ENCODE measurements at places on chromosomes 2 and 18.
A peak's percentile ranks its signal among the peaks of the same experiment; 100 is the strongest.

GRCh38 chr2:233358335-233358734 lies 4.0 kb downstream of the DGKD start:
- no peak for DNase-seq

GRCh38 chr2:3598912-3599854 lies 4.3 kb downstream of the COLEC11 start:
- no peak for DNase-seq

DNA sequence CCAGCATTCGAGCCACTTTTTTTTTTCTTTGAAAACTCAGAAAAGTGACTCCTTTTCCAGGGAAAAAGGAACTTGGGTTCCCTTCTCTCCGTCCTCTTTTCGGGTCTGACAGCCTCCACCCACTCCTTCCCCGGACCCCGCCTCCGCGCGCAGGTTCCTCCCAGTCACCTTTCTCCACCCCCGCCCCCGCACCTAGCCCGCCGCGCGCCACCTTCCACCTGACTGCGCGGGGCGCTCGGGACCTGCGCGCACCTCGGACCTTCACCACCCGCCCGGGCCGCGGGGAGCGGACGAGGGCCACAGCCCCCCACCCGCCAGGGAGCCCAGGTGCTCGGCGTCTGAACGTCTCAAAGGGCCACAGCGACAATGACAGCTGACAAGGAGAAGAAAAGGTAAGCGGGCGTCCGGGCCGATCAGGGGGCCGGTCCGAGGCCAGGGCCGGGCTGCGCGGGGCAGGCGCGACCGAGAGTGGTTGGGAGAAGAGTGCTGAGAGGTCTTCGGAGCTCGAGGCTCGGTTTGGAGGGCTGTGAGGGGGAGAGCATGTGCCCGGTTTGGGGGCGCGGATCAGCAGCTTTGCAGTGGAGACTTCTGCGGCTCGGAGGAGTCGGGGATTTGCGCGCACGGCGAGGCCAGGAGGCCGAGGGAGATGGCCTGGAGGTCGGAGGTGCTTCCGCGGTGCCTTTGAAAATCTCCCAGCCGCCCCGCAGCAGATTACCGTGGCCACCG lies 502 bp downstream of the EPAS1 start:
- peak; percentile 66 for DNase-seq

- no peak for DNase-seq
These were observed 9.6 kb downstream of the DCDC2C start for GRCh38 chr2:3712831-3713503.

DNA sequence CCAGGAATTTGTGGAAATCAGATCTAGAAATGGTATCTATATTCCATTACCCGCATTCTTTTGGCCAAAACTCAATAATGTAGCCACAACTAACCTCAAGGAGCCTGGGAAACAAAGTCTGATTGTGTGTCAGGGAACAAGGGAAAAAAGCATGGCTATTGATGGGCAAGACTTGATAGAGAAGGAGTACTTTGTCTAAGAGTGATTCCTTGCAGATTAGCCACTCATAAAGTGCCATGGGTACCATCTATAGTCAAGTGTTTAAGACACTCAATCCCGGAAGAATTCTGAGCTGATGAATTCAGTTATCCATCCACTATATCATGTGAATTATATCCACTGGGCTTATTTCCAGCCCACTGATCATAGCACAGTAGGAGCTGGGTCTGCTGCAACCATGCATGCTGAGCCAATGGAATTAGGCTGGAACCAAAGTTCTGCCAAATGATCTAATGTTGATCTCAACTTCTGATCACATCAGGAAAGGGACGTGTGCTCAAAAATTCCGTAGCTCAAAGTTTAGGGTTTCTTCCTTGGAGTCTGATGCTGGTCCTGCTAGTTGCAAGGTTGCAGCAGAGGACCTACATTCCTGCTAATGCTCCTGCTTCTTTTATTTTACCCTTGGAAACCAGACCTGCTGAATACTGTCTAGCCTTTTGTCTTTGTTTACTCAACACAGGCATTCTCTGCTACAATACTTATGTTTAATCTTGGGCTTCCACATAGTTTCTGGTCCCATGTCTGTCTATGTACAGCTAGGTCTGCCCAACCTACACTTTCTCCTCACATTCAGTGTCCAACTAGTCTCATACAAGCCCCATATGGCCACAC lies 629.7 kb downstream of the IRS1 start:
- DNase-seq = no peak

DNA sequence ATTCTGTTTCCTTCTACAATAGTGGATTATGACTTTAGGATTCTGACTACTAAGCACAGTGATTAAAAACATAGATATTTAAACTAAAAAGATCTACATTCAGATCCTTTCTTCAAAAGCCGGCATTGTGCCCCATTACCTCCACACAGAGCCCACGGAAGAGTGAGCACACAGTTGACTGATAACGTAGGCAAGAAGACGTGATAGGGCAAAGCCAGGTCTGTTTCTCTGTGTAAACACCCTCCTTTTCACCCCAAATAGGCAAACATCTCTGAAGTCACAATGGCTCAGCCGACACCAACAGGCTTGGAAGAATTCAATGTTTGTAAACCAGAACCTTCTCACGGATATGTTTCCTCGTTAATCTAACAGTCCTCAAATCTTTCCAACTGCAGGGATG lies 302.9 kb downstream of the CMPK2 start:
- DNase-seq = no peak

DNA sequence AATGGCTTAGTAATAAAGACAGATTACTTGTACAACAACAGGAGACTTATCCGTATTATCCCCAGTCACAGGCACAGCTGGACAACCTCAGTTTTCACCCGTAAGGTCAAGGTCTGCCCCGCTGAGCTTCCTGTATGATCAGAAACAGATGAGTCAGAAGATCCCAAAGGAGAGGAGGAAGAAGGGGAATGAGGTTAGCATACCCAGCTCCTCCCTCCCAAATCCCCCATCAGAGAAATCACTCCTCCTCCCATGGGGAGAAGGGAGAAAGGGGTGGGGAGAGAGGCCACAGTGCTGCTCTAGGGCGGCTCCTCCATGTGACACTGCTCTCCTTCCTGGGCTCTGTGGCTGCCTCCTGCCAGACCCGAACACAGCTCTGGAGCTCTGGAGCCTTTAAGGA lies 53.8 kb upstream of the SPTBN1 start:
- DNase-seq = no peak

DNA sequence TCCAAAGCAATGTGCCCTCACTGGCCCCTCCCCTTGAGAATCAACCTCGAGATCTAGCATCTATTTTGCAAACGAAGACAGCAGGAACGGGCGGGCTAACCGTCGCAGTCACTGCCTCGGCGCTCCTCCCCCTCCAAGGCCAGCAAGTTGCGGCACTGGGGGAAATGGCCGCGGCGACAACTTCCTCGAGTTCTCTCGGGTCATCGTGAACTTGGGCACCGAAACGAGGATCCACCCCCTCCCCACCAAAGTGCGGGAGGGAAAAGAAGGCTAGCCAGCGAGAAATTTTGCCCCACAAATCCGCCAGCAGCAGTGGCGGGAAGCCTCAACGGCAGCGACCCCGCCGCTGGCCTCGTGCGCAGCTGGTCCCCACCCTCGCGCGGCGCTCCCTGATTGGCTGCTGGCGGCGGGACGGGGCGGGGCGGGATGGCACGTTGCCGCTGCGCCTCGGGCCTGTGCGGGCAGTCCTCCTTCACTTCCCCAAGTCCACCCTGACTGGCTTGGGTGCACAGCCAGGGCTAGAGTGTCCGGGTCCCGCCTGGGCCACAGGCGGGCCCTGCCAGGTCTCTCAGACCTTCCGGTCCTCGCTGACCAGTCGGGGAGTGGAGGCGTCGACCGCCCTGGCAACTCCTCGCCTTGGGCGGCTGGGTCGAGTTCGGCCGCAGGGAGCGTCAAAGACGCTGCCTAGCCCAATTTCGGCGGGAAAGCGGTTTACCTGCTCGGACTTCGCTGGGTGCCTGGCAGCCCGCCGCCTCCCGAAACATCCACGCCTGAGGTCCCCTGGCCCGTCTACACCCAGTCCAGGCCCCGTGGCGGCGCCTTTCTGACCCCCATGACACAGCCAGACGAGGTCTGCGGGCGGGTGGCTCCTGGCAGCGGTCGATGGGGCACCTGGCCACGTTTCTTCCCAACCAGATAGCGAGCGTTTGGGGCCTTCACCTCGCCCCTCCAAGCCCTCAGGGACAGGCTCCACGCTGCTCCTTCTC lies at the start of gene BOLL:
TSS of gene BOLL (minus strand) at position 364 of the 986 bp plus-strand sequence. CDS start 3,469 bp downstream, outside the sequence.
- no peak for DNase-seq

DNA sequence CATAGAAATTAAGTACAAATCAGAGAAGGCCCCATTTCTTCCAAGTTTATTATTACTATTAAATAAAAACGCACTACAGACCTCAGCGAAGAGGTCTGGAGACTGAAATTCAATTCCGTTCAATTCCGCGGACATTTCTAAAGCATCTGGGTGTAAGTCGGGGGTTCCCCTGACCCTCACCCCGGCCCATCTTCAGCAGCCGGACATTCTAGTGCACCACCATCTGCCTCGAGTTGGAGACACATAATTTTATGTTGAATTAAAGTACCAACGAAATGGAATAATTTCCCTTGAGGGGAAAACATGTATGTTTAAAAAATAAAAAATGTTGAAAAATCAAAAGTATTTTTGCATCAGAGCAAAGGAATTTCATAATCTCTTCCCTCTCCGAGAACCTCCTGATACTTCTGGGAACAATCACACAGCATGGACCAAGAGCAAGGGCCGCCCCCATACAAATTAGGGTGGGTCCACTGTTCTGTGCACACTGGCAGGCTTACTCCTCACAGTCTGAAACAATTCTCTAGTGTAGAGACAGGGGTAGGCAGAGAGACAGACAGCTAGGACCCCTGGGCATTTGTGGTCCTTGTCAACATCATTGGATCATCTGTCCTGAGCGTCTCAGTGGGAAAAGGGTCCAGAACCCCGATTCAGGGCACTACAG lies 29.3 kb downstream of the MBP start:
- no peak for DNase-seq

DNA sequence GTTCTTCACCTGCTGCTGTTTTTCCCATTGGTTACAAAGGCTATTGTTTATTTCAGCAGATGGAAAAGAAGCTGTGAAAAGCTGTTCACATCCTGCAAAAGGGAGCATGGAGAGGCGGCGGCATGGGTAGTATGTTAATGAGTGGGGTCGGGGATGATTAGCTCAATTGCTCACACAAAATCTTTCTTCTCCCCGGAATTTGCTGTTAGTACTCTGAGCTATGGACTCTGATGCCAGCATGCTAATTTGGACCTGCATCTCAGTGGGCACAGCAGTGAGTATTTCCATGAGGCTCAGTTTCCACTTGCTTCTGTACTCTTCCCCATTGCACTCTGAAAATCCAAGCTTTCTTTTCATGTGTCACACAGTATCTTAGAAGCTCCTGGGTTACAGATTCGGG lies 61.6 kb downstream of the DNER start:
- no peak for DNase-seq

GRCh38 chr2:135843671-135844070 lies 6.7 kb upstream of the LCT start:
- no peak for DNase-seq

DNA sequence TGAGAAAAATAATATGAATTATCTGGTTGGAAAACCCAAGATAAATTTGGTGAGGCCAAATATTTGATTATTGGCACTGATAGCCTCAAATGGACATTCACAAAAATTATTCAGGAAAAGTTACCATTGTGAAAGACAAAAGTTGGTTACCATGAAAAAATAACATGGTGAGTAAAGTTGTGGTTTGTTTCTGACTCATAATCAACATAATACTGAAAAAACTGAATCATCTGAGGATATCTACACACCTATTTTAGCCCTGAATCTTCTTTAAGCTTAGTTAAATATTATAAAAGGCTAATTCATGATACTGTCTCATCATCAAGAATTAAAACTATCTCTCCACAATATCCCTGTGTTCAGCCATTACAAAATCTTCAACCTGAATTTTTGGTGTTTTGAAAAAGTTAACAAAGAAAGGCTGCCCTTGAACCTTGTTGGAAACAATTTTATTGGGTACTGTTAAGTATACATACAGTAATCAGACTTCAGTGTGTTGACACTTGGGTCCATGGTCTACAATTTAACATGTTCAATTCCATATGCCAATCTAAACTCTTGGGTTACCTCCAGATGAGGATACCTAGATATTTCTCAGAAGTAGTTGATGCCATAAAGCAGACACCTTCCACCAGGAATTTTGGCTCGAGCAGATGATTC lies 607.5 kb upstream of the SLC39A10 start:
- DNase-seq = no peak

GRCh38 chr2:20317197-20317596 lies 33.4 kb downstream of the PUM2 start:
- no peak for DNase-seq

- no peak for DNase-seq
These were observed 123.5 kb downstream of the TANC1 start for GRCh38 chr2:159091976-159092375.

DNA sequence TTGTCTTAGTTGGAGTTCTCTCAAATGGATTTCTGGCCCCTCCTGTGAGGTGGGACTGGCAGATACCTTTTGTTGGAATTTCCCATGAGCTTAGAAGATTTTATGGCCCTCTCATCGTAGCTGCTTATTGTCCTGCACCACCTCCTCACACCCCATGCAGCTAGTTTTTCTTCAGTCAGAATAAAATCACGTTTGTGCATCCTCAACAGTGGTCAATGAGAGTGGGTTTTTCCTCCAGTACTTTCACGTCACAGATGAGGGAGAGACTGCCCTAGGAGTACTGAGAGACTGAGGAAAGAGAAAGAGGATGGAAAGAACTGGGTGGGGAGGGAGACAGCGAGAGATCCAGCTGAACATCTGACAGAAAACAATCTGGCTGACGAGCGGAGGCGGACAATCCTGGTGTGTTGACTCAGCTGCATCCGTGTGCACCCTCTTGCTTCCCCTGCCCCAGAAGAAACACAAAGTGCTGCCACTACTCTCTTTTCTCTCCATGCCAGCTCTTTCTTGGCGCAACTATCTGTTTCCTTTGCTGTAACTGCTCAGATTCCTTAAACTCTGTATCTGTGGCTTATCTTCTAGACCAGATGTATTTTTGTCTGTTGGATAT lies 7.4 kb downstream of the RAPGEF4 start:
- no peak for DNase-seq

DNA sequence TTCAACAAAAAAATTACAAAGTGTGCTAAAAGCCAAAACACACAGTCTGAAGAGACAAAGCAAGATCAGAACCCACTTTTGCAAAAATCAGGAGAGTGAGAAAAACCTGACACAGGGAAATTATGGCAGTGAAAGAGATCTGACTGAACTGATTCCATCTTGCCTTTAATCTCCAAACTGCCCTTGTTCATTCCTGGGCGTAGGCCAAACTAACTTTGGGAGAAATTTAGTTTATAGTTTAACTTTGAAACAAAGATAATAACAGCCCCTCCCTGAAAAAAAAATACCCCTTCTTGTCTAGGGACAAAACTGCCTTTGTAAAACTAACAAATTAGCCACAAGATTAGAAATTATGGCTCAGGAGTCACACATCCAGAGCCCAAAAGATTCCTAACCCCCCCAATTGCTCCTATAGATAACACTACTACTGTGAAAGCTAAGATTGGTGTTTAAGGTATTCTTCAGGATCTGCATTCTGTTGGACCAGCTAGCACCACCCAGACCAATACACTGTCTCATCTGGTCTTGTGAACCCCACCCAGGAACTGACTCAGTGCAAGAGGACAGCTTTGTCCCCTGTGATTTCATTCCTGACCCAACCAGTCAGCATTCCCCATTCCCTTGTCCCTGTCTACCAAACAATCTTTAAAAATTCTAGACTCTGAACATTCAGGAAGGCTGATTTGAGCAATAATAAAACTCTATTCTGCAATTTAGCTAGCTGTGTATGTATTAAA lies 226.1 kb upstream of the SH3BP4 start:
- DNase-seq = no peak

All from stimulated activated CD4-positive, alpha-beta T cell treated with anti-CD3 and anti-CD28 coated beads, Interleukin-12 subunit alpha, Interleukin-12 subunit beta, amount 100 ng/mL, for 4 hours (primary cell).